ENCODE measurements at places on chromosomes 13 and 19.

DNA sequence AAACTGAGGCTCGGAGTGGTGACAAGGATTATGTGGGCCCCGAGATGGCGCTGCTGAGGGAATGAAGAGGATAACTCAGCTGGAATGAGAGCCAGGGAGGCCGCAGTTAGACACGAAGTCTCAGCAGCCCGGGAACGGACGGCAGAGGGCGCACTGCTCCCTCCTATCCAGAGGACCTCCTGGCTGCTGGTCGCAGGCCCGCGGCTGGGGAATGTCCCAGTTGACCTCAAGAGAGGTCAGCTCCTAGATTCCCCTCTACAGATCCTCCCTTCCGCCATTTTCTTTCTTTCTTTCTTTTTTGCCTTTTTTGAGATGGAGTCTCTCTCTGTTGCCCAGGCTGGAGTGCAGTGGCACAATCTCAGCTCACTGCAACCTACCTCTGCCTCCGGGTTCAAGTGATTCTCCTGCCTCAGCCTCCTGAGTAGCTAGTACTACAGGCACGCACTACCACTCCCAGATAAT is 24.1 kb upstream of the ASPDH start:
- peak; percentile 83 for DNase-seq

- no peak for DNase-seq
These were observed 110.0 kb downstream of the FOXO1 start for GRCh38 chr13:40556453-40556852.

GRCh38 chr19:49812452-49812996 is 568 bp downstream of the FUZ start:
- no peak for DNase-seq

DNA sequence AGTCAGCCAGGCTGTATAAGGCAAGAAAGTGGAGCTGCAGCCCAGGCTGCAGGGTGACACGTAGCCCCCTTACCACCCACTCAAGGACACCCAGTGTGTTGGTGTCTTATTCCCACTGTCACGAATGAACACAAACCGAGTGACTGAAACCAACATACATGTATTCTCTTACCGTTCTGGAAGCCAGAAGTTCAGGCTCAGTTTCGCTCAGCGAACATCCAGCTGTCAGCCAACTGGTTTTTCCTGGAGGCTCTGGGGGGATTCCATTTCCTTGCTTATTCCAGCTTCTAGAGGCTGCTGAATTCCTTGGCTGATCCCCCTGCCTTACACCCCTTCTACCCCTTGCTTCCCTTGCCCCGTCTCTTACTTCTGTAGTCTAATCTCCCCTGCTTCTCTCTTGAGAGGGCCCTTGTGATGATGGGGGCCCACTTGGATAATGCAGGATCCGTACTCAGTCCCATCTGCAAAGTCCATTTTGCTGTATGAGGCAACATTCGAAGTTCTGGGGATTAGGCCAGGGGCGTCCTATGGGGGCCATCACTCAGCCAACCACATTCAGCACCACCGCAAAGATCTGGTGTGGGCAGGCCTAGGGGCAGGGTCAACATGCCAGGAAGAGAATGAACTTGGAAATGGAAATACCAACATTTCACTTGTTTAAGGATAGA is 47.3 kb upstream of the MTIF3 start:
- no peak for DNase-seq

DNA sequence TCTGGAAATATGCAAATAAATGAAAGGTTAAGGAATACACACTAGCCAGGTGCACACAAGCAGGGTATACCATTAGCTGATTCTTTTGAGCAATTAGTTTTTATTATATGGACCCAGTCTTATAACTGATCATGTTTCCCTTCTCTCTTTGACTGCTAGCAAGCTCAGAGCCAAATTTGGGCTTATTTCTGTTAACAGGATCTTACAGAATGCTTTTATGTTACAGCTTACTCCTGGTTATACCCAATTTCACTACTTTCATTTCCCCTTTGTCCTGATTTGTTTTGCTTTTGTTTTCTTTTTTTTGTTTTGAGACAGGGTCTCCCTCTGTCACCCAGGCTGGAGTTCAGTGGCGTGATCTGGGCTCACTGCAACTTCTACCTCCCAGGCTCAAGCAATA is 12.9 kb upstream of the TPT1 start:
- DNase-seq = no peak

DNA sequence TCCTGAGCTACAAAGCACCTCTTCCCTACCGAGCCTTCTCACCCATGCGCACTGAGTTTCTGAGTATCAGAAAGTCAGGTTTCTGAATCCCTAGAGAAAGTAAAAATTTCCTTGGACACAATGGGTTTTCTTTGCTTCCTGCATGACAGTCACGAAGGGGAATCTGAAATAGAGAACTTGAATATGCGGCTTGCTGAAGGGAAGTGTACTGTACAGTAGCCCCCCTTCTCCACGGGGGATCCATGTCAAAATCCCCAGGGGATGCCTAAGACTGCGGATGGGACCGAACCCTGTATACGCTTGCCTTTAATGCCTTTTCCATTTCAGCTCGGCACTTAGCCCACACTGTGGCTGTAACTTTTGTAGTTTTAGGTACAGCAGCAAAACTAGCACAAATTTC is 107.9 kb downstream of the GGACT start:
- DNase-seq = no peak

GRCh38 chr13:113581871-113582270 is 2.7 kb upstream of the TFDP1 start:
- no peak for DNase-seq

GRCh38 chr13:111115061-111115964 is at the start of gene ARHGEF7:
Gene ARHGEF7, plus strand, starts transcription at chr13:111115310. Its CDS starts 217 bp downstream, at chr13:111115527.
- DNase-seq = peak; percentile 37

GRCh38 chr19:7908078-7908699 is 4.5 kb downstream of the MAP2K7 start:
- no peak for DNase-seq

DNA sequence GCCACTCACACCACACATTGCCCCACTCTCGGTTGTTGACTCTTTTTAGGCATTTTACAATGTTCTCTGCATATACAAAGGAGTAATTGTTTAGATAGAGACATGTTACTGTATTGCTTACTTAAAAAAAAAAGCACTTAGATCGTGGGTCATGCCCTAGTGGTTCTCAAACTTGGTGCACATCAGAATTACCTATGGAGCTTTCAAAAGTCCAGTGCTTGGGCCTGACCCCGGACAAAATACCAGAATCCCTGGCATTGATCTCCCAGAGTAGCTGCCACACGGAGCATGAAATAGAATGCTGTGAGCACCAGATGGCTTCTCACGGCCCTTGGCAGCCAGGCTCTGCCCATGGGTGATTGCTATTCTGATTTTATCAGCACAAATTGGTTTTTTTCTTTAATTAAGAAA is 20.0 kb downstream of the ACP7 start:
- DNase-seq = no peak

DNA sequence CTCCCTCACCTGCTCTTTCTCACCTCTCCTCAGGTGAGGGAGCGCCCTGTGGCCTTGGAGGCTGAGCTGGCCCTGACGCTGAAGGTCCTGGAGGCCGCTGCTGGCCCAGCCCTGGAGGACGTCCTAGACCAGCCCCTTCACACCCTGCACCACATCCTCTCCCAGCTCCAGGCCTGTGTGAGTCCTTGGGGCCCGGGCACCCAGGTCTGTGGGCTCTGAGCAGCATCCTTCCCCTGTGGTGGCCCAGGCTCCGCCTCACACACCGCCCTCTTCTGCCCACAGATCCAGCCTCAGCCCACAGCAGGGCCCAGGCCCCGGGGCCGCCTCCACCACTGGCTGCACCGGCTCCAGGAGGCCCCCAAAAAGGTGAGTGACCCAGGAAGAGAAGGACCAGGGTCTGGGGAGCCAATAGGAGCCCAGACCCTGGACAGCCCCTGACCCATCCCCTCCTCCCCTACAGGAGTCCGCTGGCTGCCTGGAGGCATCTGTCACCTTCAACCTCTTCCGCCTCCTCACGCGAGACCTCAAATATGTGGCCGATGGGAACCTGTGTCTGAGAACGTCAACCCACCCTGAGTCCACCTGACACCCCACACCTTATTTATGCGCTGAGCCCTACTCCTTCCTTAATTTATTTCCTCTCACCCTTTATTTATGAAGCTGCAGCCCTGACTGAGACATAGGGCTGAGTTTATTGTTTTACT is 1.9 kb downstream of the IFNL1 start:
- peak; percentile 23 for DNase-seq

GRCh38 chr19:51367255-51367564 is 1.0 kb upstream of the ETFB start:
- peak; percentile 50 for DNase-seq

- DNase-seq = no peak
These were observed 1068.4 kb upstream of the SPRY2 start for GRCh38 chr13:81409284-81409683.

DNA sequence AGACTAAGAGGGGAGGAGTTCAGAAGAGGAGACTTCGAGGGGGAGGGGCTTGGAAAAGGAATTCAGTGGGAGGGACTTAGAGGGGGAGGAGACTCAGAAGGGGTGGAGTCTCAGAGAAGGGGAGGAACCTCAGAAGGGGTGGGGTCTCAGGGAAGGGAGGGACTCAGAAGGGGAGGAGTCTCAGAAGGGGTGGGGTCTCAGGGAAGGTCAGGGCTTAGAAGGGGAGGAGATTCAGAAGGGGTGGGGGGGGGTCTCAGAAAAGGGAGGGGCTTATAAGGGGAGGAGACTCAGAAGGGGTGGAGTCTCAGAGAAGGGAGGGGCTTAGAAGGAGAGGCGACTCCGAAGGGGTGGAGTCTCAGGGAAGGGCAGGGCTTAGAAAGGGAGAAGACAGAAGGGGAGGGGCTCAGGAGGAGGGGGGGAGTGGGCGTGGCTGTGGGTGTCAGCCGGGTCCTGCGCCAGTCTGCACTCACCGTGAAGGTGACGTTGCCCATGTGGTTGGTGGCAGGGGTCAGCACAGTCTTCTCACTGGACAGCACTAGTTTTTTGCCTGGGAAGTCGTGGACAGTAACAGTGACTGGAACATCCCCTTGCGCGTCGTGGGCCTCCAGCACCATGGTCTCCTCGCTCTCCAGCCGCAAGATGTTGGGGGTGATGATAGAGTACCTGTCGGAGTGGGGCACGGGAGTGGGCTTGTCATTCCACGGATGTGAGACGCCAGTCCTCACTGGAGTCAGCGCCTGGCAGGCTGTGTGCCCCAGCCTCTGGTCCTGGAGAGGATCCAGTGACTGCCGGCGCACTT is 1.5 kb downstream of the C3 start:
- no peak for DNase-seq

GRCh38 chr13:91988331-91988730 is 589.9 kb downstream of the GPC5 start:
- no peak for DNase-seq

DNA sequence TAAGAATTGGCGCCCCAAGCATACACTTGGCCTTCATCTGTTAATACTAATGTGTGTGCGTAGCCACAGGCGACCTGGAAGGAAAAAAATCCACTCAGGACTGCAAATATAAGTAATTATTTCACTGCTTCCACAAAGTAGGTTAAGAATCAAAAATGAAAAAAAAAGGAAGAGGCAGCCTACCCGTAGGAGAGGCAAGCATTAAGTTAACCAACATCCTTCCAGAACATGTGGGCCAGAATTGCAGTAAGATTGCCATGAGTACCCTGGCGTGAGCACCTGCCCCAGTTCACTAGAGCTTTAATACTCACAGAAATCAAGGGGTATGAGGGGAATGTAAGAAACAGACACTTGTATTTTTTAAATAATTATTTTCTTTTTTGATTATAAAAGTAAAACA is 22.2 kb downstream of the RCBTB2 start:
- DNase-seq = no peak

DNA sequence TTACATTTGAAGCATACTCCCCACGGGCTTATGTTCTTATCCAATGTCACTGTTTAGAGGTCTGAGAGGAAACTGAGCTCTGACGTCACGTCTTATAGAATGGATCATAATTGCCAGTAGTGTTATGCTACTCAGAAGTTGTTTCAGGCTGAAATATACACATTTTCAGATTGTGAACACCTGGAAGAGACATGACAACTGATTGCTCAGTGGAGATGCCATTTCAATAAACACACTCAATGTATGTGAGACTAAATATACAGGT is 17.3 kb downstream of the FLT1 start:
- no peak for DNase-seq

DNA sequence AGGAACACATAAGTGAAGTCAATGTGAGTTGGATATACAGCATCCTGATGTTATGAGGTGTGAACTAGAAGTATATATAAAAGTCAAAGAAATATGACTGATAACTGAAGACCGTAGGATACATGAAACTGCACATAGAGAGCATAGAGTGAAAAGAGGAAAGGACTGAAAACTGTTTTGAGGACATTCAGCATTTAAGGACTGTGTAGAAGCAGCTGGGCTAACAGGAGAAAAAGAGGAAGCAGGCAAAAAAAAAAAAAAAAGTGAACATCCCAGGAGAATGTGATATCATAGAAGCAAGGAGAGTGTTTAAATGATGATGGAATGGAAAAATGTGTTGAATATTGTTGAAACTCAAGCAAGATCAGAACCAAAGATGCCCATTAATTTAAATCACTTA is 363.5 kb downstream of the PCDH20 start:
- no peak for DNase-seq

GRCh38 chr19:6373813-6374108 is 1.2 kb downstream of the ALKBH7 start:
- no peak for DNase-seq

DNA sequence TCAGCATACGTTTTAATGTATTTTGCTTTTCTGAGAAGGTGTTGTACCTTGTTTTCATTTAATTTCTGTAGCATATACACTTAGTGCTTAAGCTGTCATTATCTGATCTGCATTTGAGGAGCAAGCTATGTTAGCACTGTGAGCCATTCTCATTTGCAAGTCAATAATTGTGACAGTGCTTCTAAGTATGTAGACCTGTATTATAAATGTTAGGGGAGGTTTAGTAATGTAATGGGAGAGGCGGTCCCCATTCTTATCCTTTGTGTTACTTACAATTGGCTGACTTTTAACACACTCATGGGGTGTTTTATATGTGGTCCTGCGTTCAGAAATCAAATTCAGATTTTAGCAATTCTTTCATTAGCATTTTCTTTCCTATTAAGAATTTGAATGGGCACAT is 90.2 kb downstream of the GPC6 start:
- no peak for DNase-seq

- no peak for DNase-seq
These were observed 22.8 kb upstream of the BCL3 start for GRCh38 chr19:44725684-44726083.

GRCh38 chr13:63944911-63945310 is 2529.3 kb upstream of the PCDH20 start:
- DNase-seq = no peak

GRCh38 chr13:27026396-27026795 is 145.2 kb downstream of the USP12 start:
- no peak for DNase-seq

DNA sequence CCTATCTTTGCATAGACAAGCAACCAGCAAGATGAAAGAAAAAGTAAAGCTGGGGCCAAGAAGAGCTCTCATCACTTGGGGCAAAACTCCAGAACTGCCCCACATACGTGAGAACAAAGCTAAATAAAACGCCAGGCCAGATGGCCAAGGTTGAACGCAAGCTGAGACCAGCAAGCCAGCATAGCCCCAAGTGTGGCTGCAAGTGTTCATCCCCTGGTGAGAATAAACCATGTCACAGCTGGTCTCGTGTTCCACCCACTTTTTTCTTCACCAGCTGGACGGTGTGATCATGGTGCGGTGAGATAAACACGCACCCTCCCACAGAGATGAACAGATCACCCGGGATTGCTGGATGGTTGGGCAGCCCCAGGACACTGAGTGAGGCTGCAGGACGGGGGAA is 109.6 kb upstream of the CACNA1A start:
- DNase-seq = no peak

GRCh38 chr19:33819880-33820781 is 23.5 kb downstream of the KCTD15 start:
- peak; percentile 86 for DNase-seq

Data from heart right ventricle (tissue), 16 donors.